Left forelimb (tissue), 1 donor: ENCODE measurements at places on chromosomes 7 and 10.

DNA sequence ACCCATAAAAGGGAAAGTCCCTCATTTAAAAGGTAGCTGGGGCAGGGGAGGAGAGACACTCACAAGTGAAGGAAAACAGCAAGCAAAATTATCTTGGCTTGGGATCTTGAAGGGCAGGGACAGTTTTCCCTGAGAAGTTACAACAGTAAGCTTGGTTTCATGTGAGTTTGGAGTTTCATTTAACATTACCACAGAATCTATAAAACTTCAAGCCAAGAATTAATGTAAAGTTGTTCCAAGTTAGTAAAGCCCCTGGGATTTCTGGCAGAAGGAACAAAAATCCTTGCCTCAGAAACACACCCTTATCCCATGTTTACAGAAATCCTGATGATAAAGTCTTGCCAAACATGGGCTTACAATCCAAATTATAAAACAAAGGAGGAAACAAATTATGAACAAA lies 19.2 kb downstream of the CRPPA start:
- DNase-seq, result no peak

- no peak for DNase-seq
Observed at GRCh38 chr10:24695452-24695851, 28.2 kb downstream of the ARHGAP21 start.

- DNase-seq, result no peak
Observed at GRCh38 chr10:32269343-32270100, 77.4 kb downstream of the EPC1 start.

DNA sequence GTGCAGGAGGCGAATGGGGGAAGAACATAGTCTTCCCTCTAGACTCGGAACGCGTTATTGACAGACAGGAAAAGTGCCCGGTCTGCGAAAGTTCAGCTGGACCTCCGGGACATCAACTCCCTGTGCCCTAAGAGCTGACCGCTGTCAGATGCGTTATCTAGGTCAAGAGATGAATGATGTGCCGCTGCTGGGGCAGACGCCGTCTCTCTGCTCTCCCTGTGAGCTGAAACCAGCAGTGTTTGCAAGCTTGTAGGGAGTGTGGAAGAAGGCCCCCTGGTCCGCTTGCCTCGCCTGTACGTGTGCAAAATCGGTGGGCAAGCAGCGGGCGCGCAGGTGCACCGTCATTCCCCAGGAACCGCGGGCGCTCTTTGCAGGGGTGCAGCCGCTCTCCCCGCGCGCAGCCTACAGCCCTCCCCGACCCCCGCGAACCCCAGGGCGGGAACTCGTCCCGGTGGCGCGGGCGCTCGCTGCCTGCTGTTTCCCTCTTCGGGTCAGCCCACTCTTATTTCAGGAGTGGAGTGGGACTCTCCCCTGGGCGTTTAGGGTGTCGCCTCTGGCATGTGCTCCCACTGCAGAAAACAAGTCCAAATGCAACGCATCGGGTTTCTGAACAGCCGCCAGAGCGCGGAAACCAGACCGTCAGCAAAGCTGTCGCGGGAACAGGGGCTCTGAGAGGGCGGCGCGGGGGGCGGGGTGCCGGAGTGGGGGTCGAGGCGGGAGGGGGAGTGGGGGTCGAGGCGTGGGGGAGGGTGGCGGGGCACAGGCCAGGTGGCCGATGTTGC lies 1.8 kb upstream of the PFKFB3 start:
- DNase-seq, result no peak

- no peak for DNase-seq
Observed at GRCh38 chr7:116293139-116293538, 82.8 kb downstream of the TES start.

DNA sequence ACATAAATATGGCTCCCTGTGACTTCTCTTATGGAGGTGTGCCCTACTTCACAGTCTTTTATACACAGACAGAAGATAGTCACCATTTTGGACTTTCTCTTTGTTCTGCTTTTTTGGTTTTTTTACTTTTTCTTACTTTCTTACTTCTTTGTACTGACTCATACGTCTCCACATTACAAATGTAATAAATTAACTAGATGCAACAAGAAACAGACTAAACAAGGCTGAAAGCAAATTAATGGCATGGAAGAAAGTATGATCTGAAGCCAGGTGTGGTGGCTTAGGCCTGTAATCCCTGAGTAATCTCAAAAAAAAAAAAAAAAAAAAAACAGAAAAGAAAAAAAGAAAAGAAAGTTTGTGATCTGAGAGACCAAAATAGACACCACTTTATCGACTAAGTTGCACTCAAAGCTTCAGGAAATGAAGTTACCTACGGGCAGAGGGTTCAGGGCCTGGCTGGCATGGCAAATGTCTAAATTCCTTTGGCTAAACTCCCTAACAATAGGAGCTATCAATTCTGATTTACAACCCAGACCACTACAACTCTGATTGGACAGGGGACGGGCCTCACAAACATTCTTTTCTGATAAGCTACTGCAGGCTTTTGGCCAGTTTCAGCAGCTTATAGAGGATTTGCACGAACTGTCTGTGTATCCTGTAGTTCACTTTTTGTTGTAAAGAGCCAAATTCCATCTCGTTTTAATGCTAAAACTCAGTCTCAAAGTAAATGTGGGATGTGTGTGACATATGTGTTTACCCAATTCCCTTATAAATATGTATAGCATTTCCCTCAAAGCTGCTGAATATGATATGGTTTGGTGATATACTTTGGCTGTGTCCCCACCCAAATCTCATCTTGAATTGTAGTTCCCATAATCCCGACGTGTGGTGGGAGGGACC lies 129.1 kb downstream of the SEPTIN14 start:
- DNase-seq, result no peak

DNA sequence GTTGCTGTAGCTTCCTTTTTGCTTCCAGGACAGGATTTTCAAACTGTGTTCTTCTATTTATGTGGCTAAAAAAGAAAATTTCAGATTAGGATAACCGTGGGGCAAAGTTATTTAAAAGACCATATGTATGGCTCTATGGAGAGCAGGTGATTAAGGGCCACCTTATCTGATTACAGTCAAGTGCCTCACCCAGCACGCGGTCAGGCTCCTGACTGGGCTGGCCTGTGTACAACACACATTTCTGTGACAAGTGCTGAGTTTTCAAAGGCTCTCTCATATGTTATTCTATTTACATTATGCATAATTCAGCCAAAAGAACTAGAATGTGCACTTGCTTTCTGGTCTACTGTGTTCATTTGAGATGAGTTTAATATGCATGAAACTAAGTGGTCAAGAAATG lies 547.4 kb downstream of the PHTF2 start:
- DNase-seq, result no peak
